ENCODE measurements at places on chromosomes 6 and 20. TPM values are rescaled to one million over a fixed set of nuclear protein-coding genes. Genes with fewer than 3 reads are reported as not detected.

DNA sequence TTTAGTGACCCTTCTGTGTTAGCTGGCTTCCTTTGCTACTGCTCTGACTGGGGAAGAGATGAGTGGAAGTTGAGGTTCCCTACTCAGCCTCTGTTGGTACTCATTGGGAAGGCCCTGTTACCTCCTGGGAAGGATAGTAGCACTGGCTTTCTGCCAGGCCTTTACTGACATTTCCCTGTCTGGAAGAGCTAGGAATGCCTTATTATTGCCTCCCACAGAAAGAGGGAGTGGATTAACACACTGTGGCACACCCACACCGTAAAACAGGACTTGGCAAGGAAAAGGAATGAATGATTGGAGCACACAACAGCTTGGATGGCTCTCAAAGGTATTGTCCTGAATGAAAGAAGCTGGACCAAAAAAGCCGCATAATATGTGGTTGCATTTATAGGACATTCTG is 12.2 kb downstream of the ZNF831 start:
- H3K4me3 ChIP-seq = no peak overlapping the region
- no peak overlapping the region for H3K27ac ChIP-seq
- H3K4me1 ChIP-seq = no peaks in the 10 kb centered on the region
- no peaks in the 10 kb centered on the region for H3K36me3 ChIP-seq

DNA sequence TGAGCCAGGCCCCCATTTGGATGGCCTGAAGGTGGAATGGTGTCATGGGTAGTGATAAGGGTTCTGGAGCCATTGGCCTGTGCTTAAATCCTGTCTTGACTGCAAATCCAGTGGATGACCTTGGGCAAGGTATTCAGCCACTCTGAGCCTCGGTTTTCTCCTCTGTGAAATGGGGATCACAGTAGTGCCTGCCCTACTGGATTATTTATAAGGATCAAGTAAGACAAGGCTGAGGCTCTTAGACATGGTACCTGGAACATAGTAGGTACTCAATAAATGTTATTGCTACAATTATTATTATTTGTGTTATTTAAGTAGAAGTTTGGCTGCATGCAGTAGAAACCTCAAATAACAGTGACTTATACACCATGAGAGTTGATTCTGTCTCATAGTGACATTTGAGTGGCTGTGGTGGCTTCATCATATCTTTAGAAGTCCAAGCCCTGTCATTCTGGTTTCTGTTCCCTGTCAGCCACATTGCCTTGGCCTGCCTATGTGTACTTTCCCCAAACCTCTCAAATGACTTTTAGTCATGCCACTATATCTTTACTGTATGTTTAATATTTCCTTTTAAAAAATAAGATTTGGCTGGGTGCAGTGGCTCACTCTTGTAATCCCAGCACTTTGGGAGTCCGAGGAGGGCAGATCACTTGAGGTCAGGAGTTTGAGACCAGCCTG is 37.6 kb upstream of the CHMP4B start:
- no peaks in the 10 kb centered on the region for H3K36me3 ChIP-seq
- H3K4me3 ChIP-seq = no peak overlapping the region
- no peaks in the 10 kb centered on the region for H3K27me3 ChIP-seq
- no peak overlapping the region for H3K27ac ChIP-seq
- H3K4me1 ChIP-seq = no peaks in the 10 kb centered on the region

DNA sequence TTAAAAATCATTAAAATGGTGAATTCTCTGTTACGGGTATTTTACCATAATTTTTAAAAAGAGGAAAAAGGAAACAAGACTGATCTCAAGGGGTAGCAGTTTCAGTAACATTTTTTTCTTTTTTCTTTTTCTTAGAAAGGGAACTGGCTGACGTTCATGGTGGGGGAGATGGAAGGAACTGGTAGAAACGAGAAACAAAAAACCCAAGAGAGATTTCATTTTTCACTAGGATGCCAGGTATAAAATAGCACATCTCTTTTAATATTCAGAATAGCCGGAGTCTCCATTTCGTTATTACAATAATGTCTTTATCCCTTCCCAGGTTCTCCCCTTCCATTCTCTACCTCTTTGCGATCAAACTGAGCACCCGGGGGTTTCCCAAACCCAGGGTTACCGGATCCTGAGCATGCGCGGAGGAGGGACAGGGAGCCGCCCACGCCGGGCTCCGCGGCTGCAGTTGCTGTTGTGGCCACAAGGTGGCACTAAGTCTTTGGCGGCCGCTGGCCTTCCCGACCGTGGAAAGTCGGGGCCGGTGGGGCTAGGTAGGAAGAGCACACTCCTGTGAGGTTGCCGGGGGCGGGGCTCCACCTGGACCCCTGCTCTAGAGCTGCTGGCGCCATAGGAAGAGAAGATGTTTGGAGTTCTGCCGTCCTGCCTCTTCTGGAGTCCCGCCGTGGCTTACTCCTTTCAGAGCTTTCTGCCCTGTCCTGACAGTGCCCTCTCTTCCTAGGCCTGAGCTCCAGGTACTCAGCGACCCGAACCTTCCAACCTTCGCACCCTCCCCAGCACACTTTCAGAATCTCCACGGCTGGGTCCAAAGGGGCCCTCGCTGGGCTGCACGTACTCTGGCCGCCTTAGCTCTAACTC is 146.8 kb downstream of the SH3BGRL2 start:
- no peaks in the 10 kb centered on the region for H3K27me3 ChIP-seq
- no peak overlapping the region for H3K27ac ChIP-seq
- H3K36me3 ChIP-seq = no peaks in the 10 kb centered on the region
- H3K4me3 ChIP-seq = peak overlapping the region; percentile 18
- H3K4me1 ChIP-seq = peaks cover 3% of the 10 kb centered on the region
- DNase-seq = peak; percentile 71

- H3K4me1 ChIP-seq = no peaks in the 10 kb centered on the region
- peaks cover 4% of the 10 kb centered on the region for H3K27me3 ChIP-seq
- no peak overlapping the region for H3K27ac ChIP-seq
- H3K4me3 ChIP-seq = no peak overlapping the region
- no peaks in the 10 kb centered on the region for H3K36me3 ChIP-seq
- DNase-seq = no peak
Measured at GRCh38 chr20:37452236-37452635, 68.8 kb upstream of the NNAT start.

- no peak overlapping the region for H3K4me3 ChIP-seq
- peaks cover 5% of the 10 kb centered on the region for H3K36me3 ChIP-seq
- H3K4me1 ChIP-seq = peaks cover 35% of the 10 kb centered on the region
- no peaks in the 10 kb centered on the region for H3K27me3 ChIP-seq
- H3K27ac ChIP-seq = no peak overlapping the region
- no peak for DNase-seq
Measured at GRCh38 chr6:43125555-43125954, 45.5 kb upstream of the SRF start.

- H3K27me3 ChIP-seq = no peaks in the 10 kb centered on the region
- no peaks in the 10 kb centered on the region for H3K36me3 ChIP-seq
- H3K4me3 ChIP-seq = no peak overlapping the region
Measured at GRCh38 chr6:67615796-67616195, 1019.3 kb upstream of the ADGRB3 start.

GRCh38 chr20:47320990-47321805 is 35.3 kb downstream of the ZMYND8 start:
- no peaks in the 10 kb centered on the region for H3K27me3 ChIP-seq
- no peak overlapping the region for H3K4me3 ChIP-seq
- peak; percentile 4 for DNase-seq
- H3K36me3 ChIP-seq = peaks cover 28% of the 10 kb centered on the region
- H3K27ac ChIP-seq = no peak overlapping the region
- H3K4me1 ChIP-seq = peaks cover 55% of the 10 kb centered on the region

DNA sequence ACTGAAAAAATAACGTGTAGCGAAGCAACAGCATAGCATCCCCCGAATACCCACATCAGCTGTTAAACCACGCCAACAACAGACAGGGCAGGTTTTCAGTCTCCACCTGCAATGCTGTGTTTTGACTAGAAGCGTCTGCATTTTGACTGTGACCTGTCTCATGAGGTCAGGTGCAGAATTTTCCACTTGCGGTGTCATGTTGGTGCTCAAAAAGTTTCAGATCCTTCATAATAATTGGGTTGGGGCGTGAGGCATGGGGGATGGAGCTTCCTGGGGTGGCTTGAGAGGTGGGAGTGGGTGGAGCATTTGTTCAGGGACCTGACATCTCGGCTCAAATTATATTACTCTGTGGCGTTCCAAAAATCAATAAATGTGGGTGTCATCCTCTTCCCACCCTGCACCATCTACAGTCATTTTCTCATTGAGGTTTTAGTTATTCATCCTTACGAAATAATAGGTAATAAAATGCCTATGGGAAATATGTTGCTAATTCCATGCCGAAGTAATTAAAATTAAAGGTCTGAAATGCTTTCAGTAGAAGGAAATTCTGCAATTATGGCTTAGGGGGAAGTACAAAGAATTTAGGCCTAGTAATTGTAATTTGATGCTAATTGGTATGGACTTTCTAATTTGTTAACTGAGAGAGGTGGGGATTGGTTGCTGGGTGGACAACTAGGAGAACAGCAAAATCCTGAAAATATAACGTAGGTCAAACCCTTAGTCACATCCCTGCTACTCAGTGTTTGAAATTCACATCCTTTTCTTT is 81.0 kb downstream of the TIAM2 start:
- peaks cover 40% of the 10 kb centered on the region for H3K36me3 ChIP-seq
- H3K27me3 ChIP-seq = no peaks in the 10 kb centered on the region
- H3K4me3 ChIP-seq = no peak overlapping the region
- no peak for DNase-seq

DNA sequence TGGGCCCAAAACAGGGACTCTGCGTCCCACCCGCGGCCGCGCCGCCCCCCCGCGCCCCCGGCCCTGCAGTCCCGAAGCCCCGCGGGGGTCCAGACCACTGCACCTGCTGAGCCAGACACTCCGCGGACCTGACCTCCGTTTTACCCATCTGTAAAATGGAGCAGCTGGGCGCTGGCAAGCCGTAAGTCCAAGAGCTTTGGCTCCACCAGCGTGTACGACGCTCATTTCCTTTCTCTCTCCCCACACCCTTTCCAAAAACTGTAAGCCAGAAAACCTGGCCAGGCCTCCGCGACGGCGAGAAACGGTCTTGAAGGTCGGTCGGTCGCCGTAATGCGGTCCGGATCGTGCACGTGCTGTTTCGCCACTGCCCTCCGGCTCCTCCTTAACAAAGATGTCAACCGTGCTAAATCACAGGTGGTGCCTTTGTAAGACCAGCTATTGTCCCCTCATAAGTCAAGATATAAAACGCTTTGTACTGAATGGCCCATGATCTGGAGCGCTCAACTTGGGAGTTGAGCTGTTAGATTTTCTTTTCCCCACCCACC is 7.8 kb upstream of the NR2E1 start:
- H3K36me3 ChIP-seq = no peaks in the 10 kb centered on the region
- no peak overlapping the region for H3K4me3 ChIP-seq
- no peak for DNase-seq
- peaks cover 33% of the 10 kb centered on the region for H3K27me3 ChIP-seq

GRCh38 chr6:157585274-157586087 is 204.5 kb downstream of the ZDHHC14 start:
- DNase-seq = no peak
- no peaks in the 10 kb centered on the region for H3K36me3 ChIP-seq
- peaks cover 1% of the 10 kb centered on the region for H3K4me1 ChIP-seq
- H3K27ac ChIP-seq = no peak overlapping the region

DNA sequence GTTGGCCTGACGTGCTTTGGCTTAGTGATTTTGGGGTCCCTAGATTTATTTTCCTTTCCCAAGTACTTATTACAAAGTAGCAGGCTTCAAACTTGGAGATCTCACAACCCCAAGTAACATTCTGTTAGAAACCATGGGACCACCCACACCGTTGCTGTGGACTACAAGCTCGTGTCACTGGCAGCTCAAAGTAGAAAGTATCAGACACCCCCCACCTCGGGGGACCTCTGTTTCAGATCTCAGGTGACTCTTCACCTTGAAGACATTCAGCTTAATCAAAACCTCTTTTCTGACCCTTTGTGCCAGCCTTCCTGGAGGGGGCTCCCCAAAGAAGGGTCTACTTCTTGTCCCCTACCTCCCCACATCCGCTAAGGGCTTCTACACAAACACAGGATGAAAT is 15.7 kb upstream of the MYT1 start:
- no peak for DNase-seq
- H3K27ac ChIP-seq = no peak overlapping the region
- H3K4me3 ChIP-seq = no peak overlapping the region

GRCh38 chr20:5887386-5887785 is 62.9 kb downstream of the TRMT6 start:
- no peak overlapping the region for H3K27ac ChIP-seq
- H3K4me1 ChIP-seq = no peaks in the 10 kb centered on the region
- H3K36me3 ChIP-seq = no peaks in the 10 kb centered on the region
- no peak for DNase-seq
- peaks cover 21% of the 10 kb centered on the region for H3K27me3 ChIP-seq
- H3K4me3 ChIP-seq = no peak overlapping the region

BEND6 gene
- 11.9 TPM for total RNA-seq

GTSF1L gene
- not detected for total RNA-seq

All from SJSA1 (cell line).